ENCODE measurements at places on chromosomes 13 and 19.

DNA sequence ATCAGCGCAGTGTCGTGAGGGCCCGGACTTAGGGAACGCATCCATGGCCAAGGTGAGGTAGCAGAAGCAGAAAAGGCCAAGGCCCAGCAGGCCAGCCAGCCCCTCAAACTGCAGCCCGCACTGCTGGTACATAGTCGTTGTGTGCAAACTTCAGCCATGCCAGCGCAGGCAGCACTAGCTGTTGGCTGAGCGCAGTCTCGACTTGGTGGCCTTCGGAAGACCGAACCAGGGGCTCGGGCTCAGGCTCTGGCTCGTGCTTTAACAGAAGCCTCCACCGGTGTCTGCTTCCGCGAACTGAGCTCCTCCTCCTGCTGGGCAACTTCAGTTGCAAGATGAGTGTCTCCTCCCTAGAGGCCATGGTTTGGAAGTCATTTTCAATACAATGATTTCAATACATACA, 157.5 kb downstream of the DNAJC15 start:
- no peak for DNase-seq

- DNase-seq = no peak
These were observed 6.8 kb upstream of the DNAAF3 start for GRCh38 chr19:55173186-55173713.

DNA sequence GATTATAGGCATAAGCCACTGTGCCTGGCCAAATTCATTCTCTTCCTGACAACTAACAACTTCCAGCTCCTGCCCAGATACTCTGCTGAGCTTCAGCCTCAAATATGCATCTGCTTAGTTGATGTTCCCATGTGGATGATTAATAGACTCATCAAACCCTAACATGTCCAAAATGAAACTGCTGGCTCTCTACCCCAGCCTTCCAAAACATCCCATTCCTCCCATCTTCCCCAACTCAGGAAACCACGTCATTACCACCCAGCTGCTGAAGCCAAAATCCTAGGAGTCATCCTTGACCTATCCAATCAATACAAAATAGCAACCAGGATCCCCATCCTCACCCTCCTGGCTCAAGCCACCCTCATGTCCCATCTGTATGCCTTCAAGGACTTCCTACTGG, 20.9 kb downstream of the POU2F2 start:
- DNase-seq = no peak

DNA sequence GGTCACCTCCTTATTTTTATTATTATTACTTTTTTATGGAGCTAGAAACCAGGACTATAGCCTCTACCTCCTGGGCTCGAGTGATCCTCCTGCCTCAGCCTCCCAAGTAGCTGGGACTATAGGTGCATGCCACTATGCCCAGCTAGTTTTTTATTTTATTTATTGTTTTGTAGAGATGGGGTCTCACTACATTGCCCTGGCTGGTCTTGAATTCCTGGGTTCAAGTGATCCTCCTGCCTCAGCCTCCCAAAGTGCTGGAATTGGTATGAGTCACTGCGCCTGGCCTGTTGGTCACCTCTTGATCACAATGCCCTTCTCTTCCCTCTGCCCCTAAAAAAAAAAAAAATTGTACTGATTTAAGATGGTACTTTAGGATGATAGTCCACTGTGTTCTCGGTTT, 20.4 kb downstream of the MRPS12 start:
- no peak for DNase-seq

DNA sequence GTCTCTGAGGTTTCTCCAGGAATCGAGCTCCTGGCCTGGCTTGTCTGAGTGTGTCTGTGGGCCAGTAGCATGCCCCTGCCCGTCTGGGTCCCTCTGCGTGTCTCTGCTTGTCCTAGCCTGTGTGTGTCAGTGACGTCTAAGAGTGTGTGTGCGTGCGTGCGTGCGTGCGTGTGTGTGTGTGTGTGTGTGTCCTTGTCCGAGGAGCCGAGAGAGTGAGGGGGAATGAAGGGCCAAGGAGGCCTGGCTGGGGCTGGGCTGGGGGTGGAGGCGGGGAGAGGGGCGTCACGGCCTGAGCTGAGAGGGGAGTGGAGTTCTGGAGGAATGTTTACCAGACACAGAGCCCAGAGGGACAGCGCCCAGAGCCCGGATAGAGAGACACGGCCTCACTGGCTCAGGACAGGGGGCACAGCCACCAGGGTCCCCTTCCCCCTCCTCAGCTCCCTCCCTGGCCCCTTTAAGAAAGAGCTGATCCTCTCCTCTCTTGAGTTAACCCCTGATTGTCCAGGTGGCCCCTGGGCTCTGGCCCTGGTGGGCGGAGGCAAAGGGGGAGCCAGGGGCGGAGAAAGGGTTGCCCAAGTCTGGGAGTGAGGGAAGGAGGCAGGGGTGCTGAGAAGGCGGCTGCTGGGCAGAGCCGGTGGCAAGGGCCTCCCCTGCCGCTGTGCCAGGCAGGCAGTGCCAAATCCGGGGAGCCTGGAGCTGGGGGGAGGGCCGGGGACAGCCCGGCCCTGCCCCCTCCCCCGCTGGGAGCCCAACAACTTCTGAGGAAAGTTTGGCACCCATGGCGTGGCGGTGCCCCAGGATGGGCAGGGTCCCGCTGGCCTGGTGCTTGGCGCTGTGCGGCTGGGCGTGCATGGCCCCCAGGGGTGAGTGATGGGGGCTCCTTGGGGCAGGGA, at the start of gene AXL:
TSS of gene AXL (plus strand) at position 609 of the 893 bp plus-strand sequence. CDS start at position 779, 170 bp downstream.
- DNase-seq = no peak

GRCh38 chr19:35915443-35915842, 7.3 kb upstream of the TYROBP start:
- DNase-seq = peak; percentile 79

GRCh38 chr13:97124206-97124605, 97.9 kb upstream of the MBNL2 start:
- DNase-seq = no peak

DNA sequence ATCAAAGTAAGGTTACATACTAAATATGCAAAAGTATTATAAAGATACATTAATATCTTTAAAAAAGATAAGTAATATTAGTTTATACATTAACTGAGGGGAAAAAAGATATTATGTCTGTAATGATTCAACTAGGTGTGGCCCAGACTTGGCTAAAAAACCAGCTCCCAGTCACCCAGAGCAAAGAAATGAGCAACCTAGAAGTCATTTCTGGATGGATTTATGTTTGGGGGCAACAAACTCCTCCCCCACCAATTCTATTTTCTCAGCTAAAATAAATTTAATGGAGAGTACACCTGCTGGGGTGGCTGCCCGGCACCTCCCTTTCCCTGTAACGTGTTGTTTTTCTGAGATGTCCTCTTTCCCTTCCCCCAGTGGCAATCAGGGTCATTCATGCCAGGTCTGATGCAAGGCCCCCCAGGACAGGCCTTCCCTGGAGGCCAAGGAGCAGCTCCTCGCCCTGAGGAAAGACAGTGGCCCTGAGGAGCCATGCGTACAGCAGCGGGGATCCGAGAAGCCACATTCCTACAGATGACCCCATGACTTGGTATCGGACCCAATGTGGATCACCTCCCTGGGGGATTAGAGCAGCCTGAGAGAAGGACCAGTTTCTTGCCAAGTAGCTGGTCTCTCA, 78.6 kb upstream of the DOCK9 start:
- no peak for DNase-seq

- no peak for DNase-seq
These were observed 82.5 kb downstream of the KLF5 start for GRCh38 chr13:73141292-73141771.

- no peak for DNase-seq
These were observed 7.9 kb upstream of the C1QTNF9 start for GRCh38 chr13:24301434-24301833.

GRCh38 chr19:13398780-13399726, 107.2 kb downstream of the CACNA1A start:
- DNase-seq = peak; percentile 1

DNA sequence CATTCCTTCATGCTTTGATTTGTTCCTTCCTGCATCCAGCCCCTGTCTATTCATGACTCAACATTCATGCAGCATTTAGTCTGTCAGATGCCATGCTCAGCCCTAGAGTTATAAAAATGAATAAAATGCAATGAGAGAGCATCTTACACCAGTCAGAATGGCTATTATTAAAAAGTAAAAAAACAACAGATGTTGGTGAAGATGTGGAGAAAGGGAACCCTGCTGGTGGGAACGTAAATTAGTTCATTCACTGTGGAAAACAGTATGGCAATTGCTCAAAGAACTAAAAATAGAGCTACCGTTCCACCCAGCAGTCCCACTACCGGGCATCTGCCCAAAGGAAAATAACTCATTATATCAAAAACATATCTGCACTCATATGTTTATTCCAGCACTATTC, 70.0 kb upstream of the GTF3A start:
- no peak for DNase-seq

- no peak for DNase-seq
These were observed 37.4 kb downstream of the NAXD start for GRCh38 chr13:110652764-110653163.

- DNase-seq = no peak
These were observed 12.1 kb upstream of the FCGBP start for GRCh38 chr19:39946532-39946931.

GRCh38 chr13:23687614-23688013, 117.4 kb downstream of the TNFRSF19 start:
- no peak for DNase-seq

GRCh38 chr19:1416014-1416841, 8.8 kb downstream of the DAZAP1 start:
- DNase-seq = no peak

DNA sequence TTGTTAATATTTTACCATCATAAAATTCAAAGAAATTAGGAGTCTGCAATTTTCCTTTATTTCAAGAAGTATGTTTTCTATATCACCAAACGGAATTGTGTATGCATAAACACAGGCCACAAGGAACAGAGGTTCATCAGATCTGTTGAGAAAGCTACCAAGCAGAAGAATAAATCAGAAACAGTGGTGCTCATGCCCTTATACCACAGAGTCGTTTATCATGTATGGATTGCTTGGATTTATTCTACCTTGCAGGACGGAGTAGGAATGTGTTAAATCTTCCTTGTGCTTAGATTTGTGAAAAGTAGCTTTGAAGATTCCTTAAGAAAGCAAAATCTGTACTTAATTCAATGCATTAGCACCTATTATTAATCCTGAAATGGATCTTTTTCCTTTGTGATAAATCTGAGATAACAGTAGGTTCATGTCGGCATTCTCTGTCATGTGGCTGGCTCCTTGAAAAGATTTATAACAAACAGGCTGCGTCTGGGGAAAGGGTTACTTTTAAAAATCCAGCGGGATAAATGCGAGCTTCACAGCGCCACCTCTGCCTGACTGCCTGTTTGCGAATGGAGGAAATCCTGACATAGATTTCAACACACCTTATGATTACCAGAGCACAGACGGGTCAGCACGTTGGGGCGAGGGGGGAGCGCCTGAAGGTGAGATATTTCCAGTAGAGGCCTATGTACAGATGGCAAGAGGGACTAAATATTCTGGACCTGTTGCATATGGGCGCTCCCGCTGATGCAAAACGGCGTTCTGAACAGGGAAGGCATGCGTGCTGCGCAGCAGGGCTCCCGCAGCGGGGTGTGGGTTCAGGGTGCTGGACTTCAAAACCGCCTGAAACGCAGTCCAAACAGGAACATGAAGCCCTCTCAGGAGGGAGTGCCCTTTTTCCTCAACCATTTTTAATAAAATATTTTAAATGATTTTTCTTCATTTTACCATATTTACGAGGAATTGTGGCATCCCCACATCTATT, 445.5 kb upstream of the SGCG start:
- DNase-seq = no peak

DNA sequence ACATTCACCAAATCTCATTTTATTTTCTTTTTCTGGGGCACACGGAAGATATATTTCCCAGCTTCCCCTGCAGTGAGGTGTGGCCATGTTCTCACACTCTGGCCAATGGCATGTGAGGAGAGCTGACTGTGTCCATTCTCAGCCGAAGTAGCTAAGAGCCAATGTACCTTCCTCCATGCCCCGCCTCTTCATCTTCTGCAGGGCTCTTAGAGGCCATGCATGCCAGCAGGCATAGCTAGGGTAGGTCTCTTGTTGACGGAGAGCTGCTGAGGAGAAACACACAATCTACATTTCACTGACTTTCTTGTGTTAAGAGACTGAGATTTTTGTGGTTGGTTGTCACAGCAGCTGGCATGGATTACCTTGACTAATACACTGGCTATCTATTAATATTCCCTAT, 9.8 kb upstream of the MICU2 start:
- DNase-seq = no peak

- peak; percentile 10 for DNase-seq
These were observed at the start of gene HSH2D for GRCh38 chr19:16143399-16144215. TSS of gene HSH2D (plus strand) at chr19:16143685. CDS start at chr19:16148751, 5,066 bp downstream.

GRCh38 chr19:14031719-14032480, at the start of gene IL27RA:
TSS of gene IL27RA (plus strand) at chr19:14031762. CDS start at chr19:14031873, 111 bp downstream.
- DNase-seq = peak; percentile 59

DNA sequence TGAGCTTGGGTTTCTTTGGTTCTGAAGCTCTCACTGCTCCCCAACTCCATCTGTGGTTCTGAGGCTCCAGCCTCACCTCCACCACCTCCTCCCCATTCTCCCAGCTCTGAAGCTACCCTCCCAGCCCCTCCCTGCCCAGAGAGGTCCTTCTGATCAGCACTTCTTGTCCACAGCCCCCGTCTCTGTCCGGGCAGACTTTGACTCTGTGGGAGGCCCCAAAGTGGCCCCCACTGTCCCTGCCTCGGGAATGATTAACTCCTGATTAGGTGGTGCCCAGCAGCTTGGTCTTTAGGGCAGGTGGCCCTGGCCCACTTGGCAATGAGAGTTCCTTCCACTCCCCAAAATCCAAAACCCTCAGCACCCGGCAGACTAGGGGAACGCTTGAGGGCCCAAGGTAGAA, 14.4 kb downstream of the EVI5L start:
- DNase-seq = no peak

DNA sequence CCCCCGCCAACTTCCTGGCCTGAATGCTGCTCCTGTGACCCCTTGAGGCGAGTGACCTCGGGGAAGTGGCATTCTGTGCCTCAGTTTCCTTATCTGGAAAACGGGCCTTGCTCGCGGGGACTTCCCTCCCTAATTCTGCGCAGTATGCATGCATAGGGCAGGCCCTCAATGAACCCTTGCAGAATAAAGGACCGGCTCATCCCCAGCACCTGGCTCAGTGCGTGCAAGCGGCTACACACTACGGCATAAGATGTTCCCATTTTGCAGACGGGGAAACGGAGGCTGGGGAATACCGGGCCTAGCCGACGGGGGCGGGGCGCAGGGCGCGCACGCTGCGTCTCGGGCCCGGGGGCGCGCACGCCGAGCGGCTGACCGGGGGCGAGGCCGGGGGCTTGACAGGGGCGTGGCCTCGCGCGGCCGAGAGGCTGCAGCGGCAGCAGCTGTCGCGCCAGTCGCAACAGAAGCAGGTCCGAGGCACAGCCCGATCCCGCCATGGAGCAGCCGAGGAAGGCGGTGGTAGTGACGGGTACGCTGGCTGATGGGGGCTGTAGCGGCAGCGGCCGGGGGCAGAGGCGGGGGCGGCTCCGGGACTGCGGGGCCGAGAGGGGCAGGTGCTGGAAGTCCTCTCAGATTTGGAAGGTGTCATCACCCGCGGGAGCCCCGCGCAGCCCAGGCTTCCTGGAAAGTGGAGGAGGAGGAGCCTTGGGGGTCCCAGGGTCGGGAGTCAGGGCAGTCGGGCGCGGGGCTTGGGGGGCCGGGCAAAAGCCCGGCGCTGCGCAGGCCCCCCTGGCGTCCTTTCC, at the start of gene PGPEP1:
TSS of gene PGPEP1 (plus strand) at position 409 of the 800 bp plus-strand sequence. CDS start at position 493, 84 bp downstream.
- peak; percentile 58 for DNase-seq

All from inflammatory macrophage treated with lipopolysaccharide for 1 hour (primary cell).